Sigmoid colon (tissue), 7 donors: ENCODE measurements at places on chromosomes 12 and 14. TPM values are rescaled to one million over a fixed set of nuclear protein-coding genes. Genes with fewer than 3 reads are reported as not detected.

CLEC7A gene
- 8.7 TPM for total RNA-seq

CABP1 gene
- total RNA-seq, result 1.7 TPM

KCTD10 gene
- total RNA-seq, result 93.1 TPM

DNA sequence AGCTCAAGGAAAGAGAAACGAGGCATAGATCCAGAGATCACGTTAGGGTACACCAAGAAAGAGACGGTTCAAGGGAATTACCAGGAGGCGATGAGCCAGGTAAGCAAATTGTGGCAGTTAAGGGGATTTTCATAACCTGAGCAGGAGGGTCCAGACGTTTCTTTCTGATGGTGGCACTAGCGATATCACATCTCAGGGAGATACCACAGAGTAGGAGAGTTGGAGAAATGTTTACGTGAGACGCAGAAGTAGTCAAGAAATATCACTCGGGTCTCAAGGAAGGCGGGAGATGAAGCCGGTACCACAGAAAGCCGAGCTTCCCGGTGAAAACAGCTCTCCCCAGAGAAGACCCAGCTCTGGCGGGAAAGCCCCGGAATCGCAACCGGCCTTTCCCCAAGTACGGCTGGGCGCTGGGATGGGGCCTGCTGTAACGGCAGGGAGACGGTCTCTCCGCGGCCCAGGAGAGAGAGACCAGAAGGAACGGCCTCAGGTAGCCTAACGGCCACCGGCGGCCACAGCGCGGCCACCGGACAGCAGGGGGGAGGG, 485 bp downstream of the SENP1 start:
- DNase-seq, result no peak

DNA sequence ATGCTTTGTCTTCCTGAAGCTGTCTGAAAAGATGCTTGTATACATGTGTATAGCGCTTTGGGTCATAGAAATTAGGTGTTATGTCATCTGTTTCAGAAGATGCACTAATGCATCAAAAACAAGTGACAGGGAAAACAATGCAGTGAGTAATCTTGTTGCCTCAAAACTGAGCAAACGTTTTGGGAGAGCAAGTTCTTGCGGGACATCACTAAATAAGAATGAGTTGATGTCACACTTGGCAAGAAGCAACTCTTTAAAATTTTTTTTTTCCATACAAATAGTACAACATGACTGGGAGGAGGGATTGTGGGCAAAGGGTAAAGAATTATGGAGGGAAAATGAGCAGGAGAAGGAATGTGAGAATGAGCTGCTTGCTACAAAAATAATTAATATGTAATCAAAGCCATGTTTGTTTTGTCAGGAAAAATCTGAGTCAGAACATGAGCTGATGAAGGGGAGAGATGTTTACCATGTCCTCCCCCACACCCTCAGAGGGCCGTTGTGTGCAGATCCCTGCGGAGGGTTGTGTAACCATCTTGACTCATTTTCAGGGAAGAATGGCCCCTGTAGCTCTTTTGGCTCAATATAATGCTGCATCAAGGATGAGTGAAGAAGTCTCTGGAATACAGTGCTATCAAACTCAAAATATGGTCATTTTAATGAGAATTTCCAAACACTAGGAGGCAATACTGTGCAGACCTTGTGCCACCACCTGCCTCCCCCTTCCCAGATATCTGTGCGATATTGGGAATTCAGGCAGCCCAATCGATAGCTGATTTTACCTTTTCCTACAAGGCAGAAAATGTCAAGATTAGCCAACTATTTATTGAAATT, 41.4 kb downstream of the BORCS5 start:
- DNase-seq, result peak; percentile 88

- no peak for DNase-seq
Measured at GRCh38 chr12:12240662-12241340, 26.0 kb downstream of the LRP6 start.

- DNase-seq, result no peak
Measured at GRCh38 chr14:87952307-87953094, 40.5 kb downstream of the GALC start.

GRCh38 chr14:23366426-23366921, 1.5 kb upstream of the EFS start:
- peak; percentile 90 for DNase-seq

DNA sequence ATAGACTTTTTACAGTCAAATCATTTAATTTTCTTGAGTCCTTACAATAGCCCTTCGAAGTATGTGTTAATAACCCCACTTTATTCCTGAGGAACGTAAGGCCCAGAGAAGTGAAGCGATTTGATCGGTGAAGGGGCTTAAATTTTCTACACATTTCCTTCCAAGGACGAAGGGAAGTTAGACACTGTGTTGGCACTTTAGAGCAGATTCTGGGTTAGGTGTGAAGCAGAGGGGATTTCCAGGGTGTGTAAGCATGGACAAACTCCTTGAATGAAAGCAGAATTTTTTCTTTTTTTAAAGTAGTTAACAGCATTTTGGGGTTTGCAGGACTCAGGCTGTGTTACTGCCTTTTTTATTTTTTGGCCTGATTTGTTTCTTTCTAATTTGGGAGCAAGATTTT, 38.9 kb downstream of the PRORP start:
- DNase-seq, result no peak
